HFF-Myc (cell line): ENCODE measurements at places on chromosomes 3 and 15.

GRCh38 chr3:57152151-57153143 lies 12.7 kb downstream of the IL17RD start:
- DNase-seq = no peak

DNA sequence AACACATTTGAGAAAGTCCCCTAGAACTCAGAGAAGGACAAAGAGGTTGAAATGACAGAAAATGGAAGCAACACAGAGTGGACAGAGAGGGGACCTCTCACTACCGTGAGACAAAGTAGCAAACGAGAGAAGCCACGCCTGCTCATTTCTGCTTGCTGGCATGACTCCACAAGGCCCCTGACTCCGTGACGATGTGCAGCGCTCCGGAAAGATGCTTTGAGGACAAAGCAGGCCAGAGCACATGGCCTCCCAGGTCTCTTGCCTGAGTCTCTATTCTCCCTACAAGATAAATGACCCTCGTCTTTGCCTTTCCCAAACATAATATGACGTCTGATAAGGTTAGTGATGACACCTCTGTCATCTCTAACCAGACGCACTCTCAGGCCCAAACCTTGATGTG lies 63.8 kb upstream of the CTSH start:
- no peak for DNase-seq

- DNase-seq = no peak
These were observed 112.0 kb downstream of the SOX2 start for GRCh38 chr3:181823716-181824115.

DNA sequence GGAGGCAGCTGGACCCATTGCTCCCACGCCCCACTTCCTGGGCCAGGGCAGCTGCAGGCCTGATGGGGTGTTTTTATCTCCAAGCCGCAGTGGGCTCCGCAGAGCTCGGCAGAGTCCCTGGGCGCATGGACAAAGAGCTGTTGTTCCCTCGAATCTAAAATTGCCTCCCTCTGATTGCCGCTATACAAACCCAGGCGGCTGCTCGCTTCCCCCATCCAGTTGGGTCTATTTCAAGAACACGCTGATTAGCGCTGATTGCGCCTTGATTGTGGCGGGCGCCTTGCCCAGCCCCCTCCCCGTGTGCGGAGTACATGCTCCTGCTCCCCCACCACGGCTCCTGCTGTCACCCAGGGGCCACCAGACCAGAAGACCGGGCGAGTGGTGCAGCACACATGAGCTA lies 43.4 kb upstream of the SLC6A1 start:
- DNase-seq = no peak

- DNase-seq = no peak
These were observed 3.6 kb downstream of the CXCR6 start for GRCh38 chr3:45946875-45947274.

DNA sequence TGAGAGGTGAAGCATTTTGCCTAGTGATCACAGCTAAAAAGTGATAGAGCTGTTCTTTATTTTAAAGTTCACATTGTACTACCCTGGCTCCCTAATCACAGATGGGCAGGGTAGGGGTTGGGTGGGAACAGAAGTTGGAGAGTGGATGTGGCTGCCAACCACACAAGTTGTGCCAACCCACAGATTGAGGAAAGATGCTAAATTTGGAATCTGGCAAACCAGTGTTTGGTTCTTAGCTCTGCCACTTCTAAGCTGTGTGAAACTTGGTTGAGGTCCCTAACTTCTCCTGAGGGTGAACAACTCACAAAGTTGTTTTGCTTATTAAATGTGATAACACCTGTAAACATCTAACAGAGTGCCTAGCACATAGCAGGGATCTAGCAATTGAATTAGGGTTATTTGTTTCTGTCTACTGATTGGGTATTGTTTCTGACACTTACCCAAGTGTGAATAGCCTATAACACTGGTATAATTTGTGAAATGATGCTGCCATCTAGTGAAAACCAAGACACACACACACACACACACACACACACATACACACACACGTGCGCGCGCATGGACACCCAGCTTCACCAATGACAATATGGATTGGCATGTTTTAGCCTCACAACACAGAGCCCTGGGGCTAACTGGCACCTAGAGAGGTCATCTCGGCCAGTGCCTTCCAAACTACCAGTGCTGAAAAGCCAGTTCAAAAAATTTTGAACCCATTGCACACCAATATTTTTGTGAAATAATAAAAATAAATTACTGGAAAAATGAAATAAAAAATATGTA lies 25.3 kb downstream of the ADGRG7 start:
- DNase-seq = no peak

GRCh38 chr3:156472150-156472549 lies 82.8 kb downstream of the SSR3 start:
- no peak for DNase-seq

- DNase-seq = no peak
These were observed 4.1 kb downstream of the VHL start for GRCh38 chr3:10145685-10146084.

- DNase-seq = no peak
These were observed 404.4 kb upstream of the KCNMB2 start for GRCh38 chr3:178131801-178132200.

- DNase-seq = no peak
These were observed 43.9 kb upstream of the SMAD3 start for GRCh38 chr15:67021455-67021854.

- DNase-seq = no peak
These were observed 310.0 kb upstream of the WNT5A start for GRCh38 chr3:55797084-55797483.

GRCh38 chr15:62186578-62186977 lies 21.5 kb upstream of the C2CD4B start:
- no peak for DNase-seq

DNA sequence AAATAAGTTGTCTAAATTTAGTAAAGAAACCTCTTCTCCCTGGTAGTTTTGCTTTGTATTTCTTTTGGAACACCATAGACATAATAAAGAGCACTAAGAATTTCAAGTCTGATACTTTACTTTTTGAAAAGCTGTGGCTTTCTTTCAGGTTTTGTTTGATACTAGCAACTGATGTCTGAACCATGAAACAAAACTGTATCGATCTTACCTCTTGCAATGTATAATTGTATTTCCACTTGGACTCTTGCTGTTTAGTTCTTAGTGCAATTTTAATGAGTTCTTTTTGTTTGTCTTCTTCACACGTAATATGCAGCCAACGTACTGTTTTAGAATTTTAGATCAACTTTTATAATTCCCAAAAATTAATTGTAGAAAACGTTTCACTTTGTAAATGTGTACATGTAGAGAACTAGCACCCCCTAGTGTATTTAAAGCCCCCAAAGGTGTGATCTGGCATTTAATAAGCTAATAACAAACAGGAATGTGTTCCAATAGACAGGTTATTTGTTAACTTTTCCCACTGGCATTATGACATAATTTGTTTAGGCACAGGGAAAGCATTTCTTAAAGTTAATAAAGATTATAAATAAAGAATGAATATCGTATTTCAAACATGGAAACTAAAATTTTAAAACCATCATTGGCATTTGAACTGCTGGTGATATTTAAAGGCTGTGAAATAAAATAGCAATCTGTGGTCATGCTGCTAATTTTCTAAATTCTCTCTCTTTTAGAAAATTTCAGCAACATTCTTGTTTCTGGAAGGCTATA lies 289.1 kb upstream of the DNAJC19 start:
- no peak for DNase-seq

- DNase-seq = no peak
These were observed 17.9 kb downstream of the ACSBG1 start for GRCh38 chr15:78216276-78217104.

- DNase-seq = no peak
These were observed at the start of gene GHRL for GRCh38 chr3:10292505-10293419. Gene GHRL (minus strand): TSS chr3:10292947. CDS start chr3:10290180, 2,767 bp downstream.

- no peak for DNase-seq
These were observed 86.5 kb downstream of the THRB start for GRCh38 chr3:24407980-24408680.

- DNase-seq = no peak
These were observed 8.3 kb downstream of the SEMA3G start for GRCh38 chr3:52436500-52437149.

DNA sequence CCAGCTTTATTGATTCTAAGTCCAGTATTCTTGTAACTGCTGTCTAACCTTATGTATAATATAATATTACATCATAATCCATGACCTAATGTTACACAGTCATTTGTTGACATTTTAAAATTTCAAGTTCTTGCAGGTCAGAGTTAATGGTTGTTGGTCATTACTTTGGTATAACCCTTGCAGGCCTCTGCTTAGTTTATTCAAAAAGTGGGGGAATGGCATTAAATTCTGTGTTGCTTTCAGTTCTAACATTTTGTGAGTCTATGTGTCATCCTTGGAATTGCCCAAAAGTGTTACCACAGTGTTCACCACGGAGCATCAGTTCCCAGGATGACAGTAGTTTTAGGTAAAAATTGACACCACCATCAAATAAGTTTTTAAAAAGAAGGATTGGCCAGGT lies 174.8 kb upstream of the BCL6 start:
- no peak for DNase-seq

GRCh38 chr15:73021139-73021621 lies 31.1 kb upstream of the NEO1 start:
- no peak for DNase-seq

GRCh38 chr3:11776346-11776745 lies 70.3 kb downstream of the TAMM41 start:
- no peak for DNase-seq

GRCh38 chr3:72606005-72606800 lies 242.0 kb downstream of the SHQ1 start:
- no peak for DNase-seq

GRCh38 chr3:14461748-14462324 lies 59.4 kb downstream of the SLC6A6 start:
- DNase-seq = no peak

DNA sequence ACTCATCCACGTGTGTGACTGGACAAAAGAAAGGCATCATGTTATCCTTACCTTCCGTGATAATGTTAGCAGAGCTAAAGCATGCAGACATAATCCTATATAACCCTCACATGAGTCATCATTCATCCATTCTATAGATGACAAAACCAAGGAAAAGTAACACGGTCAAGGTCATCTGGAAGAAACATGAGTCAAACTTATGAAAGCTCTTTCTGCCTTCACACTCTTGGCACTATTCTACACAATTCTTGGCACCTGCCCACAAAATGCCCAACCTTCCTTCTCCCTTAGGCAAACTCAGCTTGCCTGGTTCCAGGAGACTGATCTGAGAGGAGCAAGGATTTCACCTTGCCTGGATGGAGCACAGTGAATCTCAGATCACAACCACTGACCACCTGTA lies 66.9 kb downstream of the PRICKLE2 start:
- DNase-seq = no peak

DNA sequence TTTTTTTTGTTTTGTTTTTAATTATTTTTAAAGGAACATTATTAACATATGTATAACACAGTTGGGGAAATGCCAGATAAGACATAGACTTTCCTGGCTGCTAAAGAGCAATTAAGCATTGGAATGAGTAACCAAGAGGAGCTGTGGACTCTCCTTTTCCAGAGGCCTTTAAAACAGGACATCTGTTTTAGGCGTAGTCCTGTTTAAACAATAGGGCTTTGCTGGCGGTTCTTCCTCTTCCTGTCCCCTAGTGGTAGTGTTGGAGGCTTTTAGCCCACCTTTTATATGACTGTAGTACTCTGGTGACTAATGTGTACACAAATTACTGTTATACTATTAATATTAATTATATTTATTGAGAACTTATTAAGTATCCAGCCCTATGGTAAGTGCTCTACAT lies 81.9 kb downstream of the PPARG start:
- peak; percentile 59 for DNase-seq

DNA sequence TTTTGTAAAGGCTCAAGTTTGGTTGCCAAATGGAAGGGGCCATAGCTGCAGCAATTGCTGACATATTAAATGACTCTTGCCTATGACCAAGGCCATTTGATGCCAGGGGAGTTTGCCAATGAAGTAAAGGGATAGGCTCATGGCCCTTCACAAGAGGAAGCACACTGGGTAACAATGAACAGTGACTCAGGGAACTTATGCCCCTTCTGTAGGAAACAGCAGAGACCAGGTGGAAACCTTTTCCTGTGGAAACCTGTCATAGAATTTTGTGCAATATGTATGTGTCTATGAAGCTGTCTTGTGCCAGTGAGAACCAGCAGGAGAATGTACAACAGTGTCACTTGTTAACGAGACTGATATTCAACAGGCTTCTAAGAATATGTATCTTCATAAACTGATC lies 25.4 kb upstream of the AVEN start:
- no peak for DNase-seq

DNA sequence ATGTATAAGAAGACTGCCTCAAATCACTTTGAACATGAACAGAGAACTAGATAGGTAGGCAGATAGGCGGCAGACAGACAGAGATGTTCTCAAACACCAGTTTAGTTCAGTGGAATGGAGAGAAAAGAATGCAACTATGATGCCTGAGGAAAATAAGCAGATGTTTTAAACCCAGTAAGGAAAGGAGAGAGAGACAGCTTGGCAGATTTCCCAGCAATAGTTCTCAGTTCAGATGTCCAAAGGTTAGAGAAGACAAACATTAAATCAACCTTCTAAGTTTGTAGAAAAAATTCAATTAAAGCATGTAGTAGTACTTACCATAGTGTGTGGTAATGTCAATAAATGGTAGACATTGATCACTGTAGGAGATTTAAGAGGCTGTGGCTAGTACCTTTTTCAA lies 209.6 kb upstream of the PFN2 start:
- DNase-seq = peak; percentile 56

GRCh38 chr3:151578495-151578894 lies 117.6 kb upstream of the IGSF10 start:
- DNase-seq = no peak
